H9 (cell line): ENCODE measurements at places on chromosomes 4 and X. TPM values are rescaled to one million over a fixed set of nuclear protein-coding genes. Genes with fewer than 3 reads are reported as not detected.

HPF1 gene
- total RNA-seq, result 32.1 and 32.8 TPM in 2 replicates

- no peak for DNase-seq
These were observed 43.6 kb downstream of the RAPGEF2 start for GRCh38 chr4:159146488-159146887.

GRCh38 chr4:130183096-130183495, 1087.1 kb downstream of the C4orf33 start:
- no peak for DNase-seq

CT45A2 gene
- not detected in 2 replicates for total RNA-seq

P2RY10 gene
- not detected in 2 replicates for total RNA-seq

DNA sequence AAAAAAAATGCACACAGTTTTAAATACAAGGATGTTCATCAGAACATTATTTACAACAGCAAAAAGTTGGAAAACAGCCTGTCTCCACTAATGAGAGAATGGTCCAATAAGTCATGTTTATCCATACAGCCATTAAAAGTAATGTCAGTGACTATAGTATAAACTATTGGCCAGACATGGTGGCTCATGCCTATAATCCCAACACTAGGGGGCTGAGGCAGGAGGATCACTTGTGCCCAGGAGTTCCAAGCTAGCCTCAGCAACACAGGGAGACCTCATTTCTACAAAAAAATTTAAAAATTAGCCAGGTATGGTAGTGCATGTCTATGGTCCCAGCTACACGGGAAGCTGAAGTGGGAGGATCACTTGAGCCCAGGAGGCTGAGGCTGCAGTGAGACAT, 48.1 kb upstream of the IL13RA1 start:
- no peak for DNase-seq

- DNase-seq, result no peak
These were observed 74.4 kb downstream of the ENOX2 start for GRCh38 chrX:130828641-130829040.

ENPP6 gene
- 0.09 TPM in 1 of 2 replicates, not detected in the other for total RNA-seq

DNA sequence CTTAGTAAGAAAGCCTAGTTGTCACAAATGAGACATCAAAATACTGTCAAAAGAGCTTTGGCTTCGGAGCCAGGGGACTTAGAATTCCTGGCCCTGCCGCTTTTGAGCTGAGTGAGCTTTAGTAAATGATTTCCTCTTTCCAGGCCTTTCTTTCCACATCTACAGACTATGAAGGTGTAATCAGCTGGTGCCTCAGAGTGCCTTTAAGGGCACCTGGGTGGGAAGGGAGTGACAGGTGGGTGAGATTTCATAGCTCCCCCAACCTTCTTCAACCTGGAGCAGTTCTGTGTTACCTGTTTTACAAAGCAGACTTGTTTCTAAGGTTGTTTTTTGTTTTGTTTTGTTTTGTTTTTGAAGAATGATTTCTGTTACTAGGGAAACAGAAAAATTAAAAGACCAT, 154.7 kb upstream of the BOD1L1 start:
- no peak for DNase-seq

DNA sequence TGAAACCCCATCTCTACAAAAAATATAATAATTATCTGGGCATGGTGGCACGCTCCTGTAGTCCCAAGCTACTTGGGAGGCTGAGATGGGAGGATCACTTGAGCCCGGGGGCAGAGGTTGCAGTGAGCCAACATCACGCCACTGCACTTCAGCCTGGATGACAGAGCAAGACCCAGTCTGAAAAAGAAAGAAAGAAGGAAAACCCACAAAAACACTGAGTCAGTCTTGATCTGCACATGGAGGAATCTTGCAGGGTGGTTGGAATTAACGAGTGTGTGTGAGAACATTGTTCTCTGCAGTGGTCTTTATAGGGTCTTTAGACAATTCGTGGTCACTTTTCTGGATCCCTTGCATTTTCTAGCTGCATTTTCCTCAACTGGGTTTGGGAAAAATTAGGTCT, 23.2 kb downstream of the ADD1 start:
- no peak for DNase-seq

DNA sequence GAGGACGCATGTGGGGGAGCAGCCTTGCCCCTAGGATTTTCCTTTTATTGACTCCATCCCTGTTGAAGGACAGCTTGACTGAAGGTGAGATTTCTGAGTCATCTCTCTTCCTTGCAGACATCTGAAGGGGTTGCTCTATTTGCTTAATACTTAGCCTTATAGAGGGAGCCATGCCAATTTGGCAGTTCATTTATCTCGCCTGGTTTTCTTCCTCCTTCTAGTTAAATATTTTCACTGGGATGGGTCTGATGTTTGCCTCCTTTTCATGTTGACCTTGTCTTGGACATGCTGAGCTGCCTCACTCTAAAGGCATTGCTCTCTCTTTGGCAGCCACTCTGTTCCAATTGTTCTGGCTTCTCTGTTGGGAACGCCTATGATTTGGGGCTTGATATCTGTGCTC, 151.0 kb upstream of the PSAPL1 start:
- DNase-seq, result no peak
